Esophagus muscularis mucosa (tissue), 4 donors: ENCODE measurements at places on chromosomes 12 and 14. TPM values are rescaled to one million over a fixed set of nuclear protein-coding genes. Genes with fewer than 3 reads are reported as not detected.

The ADCY4 gene
- 22.8 TPM for total RNA-seq

The TRPV4 gene
- total RNA-seq = under 0.01 TPM

The MRPS35 gene
- total RNA-seq = 34.5 TPM

The CISTR gene
- not detected for total RNA-seq

The LAG3 gene
- 4.0 TPM for total RNA-seq

The IL31 gene
- not detected for total RNA-seq

- peak overlapping the region; percentile 46 for H3K4me3 ChIP-seq
- no peaks in the 10 kb centered on the region for H3K36me3 ChIP-seq
- DNase-seq = no peak
- no peaks in the 10 kb centered on the region for H3K4me1 ChIP-seq
These were observed 837.6 kb downstream of the VRK1 start for GRCh38 chr14:97634751-97635150.

DNA sequence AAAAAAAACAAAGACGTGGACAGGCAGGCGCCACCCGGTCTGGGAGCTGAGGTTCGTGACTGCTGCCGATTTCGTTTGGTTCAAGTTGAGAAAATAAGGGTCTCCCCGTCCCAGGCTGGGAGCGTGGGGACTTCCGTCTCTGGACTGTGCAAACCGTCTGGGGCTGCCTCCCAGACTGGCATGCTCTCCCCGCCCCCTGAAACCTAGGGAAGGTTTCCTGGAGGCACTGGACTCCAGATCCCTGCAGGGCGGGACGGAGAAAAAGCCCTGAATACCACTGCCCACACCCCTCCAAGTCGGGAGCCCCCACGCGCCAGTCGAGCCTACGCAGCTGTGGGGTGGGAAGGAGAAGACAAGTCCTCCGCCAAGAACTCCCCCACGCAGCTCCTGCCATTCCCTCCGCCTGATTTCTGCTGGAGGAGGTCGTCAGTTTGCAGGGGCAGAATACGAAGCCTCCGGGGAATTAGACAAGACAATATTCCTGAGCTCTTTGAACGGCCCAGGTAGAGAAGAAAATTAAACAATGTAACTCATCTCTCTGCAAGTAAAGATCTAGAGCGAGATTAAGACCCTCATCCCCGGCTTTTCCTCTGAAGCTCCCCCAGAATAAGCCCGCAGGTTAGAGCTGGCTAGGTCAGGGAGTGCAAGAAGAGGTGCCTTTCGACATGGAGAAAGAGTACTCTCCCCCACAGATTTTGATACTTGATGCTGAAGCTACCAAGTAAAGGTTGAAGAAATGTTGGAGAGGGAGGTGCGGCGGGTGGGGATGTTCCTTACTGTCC is 10.4 kb upstream of the HOXC13 start:
- no peaks in the 10 kb centered on the region for H3K36me3 ChIP-seq
- peaks cover 12% of the 10 kb centered on the region for H3K4me1 ChIP-seq
- no peak overlapping the region for H3K27ac ChIP-seq
- H3K4me3 ChIP-seq = no peak overlapping the region
- H3K27me3 ChIP-seq = peaks cover 69% of the 10 kb centered on the region
- peak; percentile 82 for DNase-seq

GRCh38 chr12:75602106-75602505 is 90.7 kb upstream of the KRR1 start:
- no peaks in the 10 kb centered on the region for H3K36me3 ChIP-seq
- no peak overlapping the region for H3K27ac ChIP-seq
- peaks cover 9% of the 10 kb centered on the region for H3K4me1 ChIP-seq
- DNase-seq = no peak
- H3K27me3 ChIP-seq = no peaks in the 10 kb centered on the region

DNA sequence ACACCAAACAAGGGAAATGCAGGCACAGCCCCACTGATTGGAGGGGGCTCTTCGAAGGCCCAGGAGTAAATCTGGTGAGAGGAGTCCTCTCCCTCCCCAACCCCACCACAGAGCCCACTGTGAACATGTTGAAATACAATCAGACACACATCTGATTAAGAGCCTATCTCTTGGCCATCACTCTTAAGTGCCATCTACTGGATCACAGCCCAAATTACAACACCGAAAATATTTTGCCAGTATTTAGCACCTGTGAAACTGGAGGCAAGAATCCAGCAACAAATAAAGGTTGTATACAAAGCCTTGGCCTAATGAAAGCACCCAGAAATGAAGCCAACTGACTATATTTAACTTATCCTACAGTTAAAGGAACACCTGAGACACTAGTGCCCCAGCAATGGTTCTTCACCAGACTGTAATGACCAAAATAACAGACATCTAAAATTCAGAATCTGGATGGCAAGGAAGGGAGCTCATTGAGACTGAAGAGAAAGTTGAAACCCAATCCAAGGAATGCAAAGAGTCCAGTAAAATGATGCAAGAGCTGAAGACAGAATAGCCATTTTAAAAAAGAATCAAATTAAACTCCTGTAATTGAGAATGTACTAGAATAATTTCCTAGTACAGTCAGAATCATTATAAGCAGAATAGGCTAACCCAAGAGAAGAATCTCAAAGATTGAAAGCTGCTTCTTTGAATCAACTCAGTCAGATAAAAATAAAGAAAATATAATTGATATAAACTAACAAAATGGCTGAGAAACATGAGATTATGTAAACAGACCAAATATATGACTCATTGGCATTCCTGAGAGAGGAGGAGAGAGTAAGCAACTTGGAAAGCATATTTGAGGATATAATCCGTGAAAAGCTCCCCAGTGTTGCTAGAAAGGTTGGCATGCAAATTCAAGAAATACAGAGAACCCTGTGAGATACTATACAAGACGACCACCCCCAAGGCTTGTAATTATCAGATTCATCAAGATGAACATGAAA is 1117.0 kb downstream of the FLRT2 start:
- H3K4me1 ChIP-seq = no peaks in the 10 kb centered on the region
- H3K27ac ChIP-seq = no peak overlapping the region
- H3K4me3 ChIP-seq = no peak overlapping the region
- H3K27me3 ChIP-seq = no peaks in the 10 kb centered on the region
- no peak for DNase-seq

DNA sequence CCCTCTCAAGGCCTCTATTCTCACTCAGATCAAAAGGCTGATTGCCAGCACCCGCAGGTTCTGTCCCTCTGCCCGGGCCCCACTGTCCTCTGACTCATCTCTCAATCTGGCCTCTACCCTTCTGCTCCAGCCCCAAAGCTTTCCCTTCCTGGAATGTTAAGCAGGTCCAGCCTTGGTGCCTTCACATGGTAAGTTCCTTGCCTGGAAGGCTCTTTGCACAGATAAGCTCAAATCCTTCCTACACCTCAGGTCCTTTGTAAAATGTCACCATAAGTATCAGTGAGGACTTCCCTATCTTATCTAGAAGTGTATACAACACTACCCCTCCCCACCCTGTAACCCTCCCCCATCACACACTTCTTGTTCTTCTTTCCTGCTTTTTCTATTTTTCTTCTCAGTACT is 22.2 kb downstream of the LPCAT3 start:
- no peaks in the 10 kb centered on the region for H3K27me3 ChIP-seq
- no peaks in the 10 kb centered on the region for H3K4me1 ChIP-seq
- H3K27ac ChIP-seq = no peak overlapping the region
- DNase-seq = no peak
- H3K36me3 ChIP-seq = peaks cover 14% of the 10 kb centered on the region
- H3K4me3 ChIP-seq = no peak overlapping the region

DNA sequence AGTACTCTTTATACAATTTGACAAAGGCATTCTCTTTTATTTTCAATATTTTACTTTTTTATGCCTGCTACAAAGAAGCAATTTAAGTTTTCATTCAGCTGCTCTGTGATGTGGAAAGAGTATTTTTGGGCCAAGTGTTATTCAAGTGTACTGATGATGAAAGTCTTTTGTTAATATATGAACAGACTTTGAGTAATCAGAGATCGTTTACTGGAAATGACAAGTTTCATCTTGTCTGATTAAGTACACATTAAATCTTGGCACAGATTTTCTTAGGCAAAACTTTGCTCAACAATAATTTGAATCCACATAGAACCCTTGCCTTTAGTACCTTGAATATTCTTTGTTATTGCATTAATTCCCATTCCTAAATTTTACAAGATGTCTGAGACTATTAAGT is 13.3 kb upstream of the PZP start:
- DNase-seq = no peak
- H3K36me3 ChIP-seq = no peaks in the 10 kb centered on the region
- H3K4me3 ChIP-seq = no peak overlapping the region
- peaks cover 15% of the 10 kb centered on the region for H3K4me1 ChIP-seq
- H3K27ac ChIP-seq = no peak overlapping the region
- no peaks in the 10 kb centered on the region for H3K27me3 ChIP-seq
